Stimulated activated CD4-positive, alpha-beta T cell treated with anti-CD3 and anti-CD28 coated beads, Interleukin-1b, Interleukin-23, amount 100 ng/mL, for 1 hour (primary cell): ENCODE measurements at places on chromosomes 3 and 15.

DNA sequence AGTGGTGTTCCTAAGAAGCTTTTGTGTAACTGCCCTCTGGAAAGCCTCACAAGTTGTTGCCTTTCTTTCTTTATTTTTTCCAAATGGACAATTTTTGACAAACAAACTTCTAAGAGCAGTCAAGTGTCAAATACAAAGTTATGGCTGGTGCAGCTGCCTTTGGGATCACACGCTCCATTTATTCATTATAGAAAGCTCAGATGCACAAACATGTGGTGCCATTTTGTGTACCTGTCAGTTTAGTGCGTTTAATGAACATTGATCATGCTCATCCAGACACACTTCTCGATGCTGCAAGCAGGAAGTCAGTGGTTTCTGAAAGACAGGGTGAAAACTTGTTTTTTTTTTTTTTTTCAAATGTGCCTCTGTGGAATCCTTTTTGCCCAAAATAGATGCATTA is 324.5 kb downstream of the CNTN4 start:
- no peak for DNase-seq

DNA sequence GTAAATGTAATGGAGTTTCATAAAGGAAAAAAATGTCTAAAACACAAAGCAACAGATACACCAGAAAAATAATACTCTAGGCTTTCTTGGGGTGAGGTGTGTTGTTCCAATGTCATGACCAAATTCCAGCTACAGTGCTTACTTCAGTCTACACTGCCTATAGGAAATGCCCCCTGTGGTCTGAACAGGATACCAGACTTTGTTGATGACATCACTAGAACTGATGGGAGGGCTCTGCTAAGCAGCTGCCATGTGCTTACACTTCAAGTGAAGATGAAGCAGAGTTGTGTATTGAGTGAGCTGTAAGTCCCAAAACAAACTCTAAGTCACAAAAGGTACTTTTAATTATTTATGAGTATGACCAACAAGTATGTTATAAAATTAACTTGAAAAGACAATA is 456.1 kb upstream of the IL12A start:
- DNase-seq = no peak

DNA sequence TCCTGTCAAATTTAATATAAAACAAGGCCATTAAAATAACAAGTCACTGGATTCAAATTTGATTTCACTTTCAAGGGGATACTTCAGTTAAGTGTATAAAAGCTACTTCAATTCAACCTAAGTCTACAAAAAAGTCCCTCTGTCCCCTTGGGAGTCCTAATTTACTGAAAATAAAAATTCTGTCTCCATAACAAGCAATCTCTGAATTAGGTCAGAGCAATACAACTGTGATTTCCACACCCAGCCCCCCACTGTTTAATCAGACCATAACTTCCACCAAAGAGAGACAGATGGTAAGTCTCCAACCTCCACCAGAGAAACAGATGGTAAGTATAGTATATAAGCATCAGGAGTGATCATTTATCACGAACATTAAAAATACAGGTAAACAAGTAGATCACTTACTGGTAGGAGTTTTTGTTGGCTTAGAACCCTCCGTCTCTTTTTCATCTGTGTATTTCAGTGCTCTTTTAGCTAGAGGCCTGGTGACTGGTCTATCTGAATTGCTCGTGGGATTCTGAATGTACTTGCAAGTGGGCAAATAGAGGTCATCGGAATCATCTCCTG is 12.1 kb downstream of the SGO1 start:
- DNase-seq = no peak

DNA sequence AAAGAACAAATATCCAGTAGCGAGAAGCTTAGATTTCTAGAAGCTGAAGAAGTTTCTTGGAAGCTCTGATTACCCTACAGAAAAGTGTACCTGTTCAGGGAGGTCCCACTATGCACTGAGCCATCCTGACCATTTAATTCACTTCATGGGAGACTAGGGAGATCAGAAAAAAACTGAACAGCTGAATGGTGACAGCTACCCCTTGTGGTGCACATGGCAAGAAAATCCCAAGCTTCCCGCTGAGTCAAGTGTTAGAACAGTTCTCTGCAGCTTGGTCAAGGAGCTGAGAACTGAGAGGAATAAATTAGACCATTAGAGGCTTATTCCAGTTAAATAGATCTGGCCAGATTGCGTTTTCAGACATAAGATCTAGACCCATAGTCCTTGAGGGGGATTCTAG is 197.2 kb upstream of the VEPH1 start:
- DNase-seq = no peak

GRCh38 chr3:147418808-147419701 is 9.9 kb downstream of the ZIC1 start:
- DNase-seq = no peak
